Sigmoid colon (tissue), 7 donors: ENCODE measurements at places on chromosomes 6 and 20. TPM values are rescaled to one million over a fixed set of nuclear protein-coding genes. Genes with fewer than 3 reads are reported as not detected.
A peak's percentile ranks its signal among the peaks of the same experiment; 100 is the strongest.

FNDC11 gene
- total RNA-seq: 0.16 TPM

GNAS gene
- 508 TPM for total RNA-seq

PLCB1 gene
- 86.7 TPM for total RNA-seq

PLEKHG1 gene
- total RNA-seq: 8.2 TPM

DACT2 gene
- total RNA-seq: 1.1 TPM

DEK gene
- 236 TPM for total RNA-seq

BMP6 gene
- total RNA-seq: 1.5 TPM

PHACTR3 gene
- total RNA-seq: 0.33 TPM

SYNDIG1 gene
- total RNA-seq: 0.16 TPM

DUSP15 gene
- not detected for total RNA-seq

DNMT3B gene
- 0.54 TPM for total RNA-seq

CD2AP gene
- 17.7 TPM for total RNA-seq

PDE10A gene
- 7.4 TPM for total RNA-seq

ANKRD66 gene
- total RNA-seq: not detected

DZANK1 gene
- total RNA-seq: 1.9 TPM

HEY2 gene
- total RNA-seq: 1.6 TPM

AVP gene
- not detected for total RNA-seq

CFB gene
- 23.9 TPM for total RNA-seq

DNA sequence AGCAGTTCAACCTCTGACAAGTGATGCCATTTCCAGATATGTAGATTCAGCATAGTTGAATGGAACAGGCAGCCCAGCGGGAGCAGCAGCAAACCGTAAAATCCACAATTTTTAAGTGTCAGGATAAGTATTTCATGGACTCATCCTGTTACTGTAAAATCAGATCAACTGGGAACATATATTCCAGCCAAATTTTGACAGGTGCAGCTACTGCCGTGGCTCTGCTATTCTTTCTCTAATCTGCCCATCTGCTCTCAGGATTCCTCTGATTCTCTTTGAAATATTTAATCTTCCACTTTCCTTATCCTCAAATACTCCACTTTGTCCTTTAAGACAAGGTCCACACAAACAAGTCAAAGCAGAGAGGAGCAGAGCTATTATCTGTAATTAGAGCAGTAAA, 245.4 kb upstream of the ASCC3 start:
- no peak for DNase-seq

GRCh38 chr6:27862396-27863066, 49.7 kb downstream of the OR2B2 start:
- no peak for DNase-seq

DNA sequence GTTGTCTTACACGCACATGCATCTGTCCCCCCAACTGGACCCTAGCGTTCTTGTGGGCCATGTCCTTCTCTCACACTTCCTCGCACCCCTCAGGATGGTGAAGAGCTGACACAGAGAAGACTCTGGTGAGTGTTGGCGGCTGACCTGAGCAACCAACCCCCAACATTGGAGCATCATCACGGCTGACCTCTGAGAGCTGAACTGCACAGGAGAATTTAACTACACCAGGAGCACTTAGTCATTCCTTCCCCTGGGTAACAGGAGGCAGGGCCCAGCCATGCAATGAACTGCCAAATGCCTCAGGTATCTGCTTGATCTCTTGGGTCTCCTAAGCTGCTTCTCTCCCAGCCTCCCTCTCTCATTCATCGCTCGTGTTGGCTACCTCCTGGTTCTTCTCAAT, 88.5 kb downstream of the PSMG4 start:
- no peak for DNase-seq

- DNase-seq: no peak
These were observed 417.0 kb upstream of the JAG1 start for GRCh38 chr20:11090751-11091150.

GRCh38 chr6:99349171-99350141, at the start of gene FAXC:
Gene FAXC, minus strand, starts transcription at chr6:99349674. Its CDS starts 302 bp downstream, at chr6:99349372.
- DNase-seq: peak; percentile 79

DNA sequence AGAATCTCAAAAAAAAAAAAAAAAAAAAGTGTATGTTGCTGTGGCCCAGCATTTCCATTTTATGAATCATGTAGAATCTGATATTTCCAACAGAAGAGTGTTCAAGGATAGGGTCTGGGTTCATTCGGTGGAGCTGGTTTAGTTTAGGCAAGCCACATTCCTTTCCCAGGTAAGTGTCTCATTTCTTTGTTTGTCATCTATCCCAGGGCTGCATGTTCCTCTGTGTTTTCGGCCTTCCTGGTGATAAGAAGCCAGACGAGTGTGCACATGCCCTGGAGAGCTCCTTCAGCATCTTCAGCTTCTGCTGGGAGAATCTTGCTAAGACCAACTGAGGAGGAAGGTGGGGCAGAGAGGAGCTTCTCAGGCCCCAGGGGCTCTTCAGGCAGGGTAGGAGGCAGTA, 38.2 kb downstream of the NFYA start:
- DNase-seq: no peak

GRCh38 chr20:9270831-9271230, 201.9 kb downstream of the PLCB4 start:
- no peak for DNase-seq

DNA sequence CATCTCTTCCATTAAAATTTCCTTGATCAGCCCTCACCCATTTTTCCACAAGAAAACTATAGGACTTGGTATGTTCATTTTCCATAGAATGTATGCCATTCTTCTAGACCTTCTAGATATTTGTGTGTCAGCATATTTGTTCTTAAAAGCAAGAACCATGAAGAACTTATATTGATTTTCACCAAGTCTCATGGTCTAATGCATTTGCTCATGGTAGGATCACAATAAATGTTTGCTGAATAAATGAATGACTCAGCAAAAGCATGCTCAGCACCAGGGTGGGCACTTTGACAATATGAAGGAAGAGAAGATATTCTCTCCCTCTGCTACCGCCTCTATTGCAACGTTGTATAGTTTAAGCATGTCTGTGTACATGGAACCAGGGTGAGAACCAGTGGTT, 805.5 kb upstream of the SLC35B3 start:
- no peak for DNase-seq

- DNase-seq: no peak
These were observed 2.0 kb downstream of the MYB start for GRCh38 chr6:135183002-135183531.

- DNase-seq: peak; percentile 25
These were observed 9.8 kb downstream of the ULBP2 start for GRCh38 chr6:149951626-149952025.

DNA sequence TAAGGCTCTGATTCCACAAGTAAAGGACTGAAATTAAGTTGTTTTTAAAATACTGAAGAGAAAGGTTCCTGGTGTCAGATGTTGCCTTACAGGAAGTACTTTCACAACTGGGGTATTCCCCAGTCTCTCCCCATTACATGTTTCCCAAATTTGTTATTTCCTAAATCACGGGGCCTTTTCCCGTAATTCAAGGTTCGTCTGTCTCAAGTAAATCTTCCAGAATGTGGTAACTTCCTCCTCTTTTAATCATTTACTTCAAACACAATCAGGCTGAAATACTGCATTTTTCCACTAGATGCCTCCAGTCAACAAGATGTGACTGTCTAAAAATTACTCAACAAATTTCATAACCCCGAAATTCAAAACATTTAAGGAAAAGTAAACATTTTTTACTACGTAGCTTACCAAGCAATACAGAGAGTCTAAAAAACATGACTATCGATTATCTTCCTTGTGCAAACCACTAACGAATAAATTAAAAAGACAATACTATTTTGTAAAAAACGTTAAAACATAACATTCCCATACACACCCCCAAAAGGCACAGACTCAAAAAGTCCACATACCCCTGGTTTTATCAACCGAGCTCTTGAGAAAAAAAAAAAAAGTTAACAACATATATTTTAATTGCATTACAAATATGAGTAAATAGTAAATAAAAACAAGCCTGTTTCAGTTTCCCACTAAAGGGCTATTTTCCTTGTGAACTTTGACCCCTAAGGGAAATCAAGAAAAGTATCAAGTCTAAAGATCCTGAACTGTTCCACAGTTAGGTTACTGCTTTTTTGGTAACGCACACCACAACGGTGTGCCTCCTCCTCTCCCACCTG, 1.7 kb downstream of the SOD2 start:
- DNase-seq: no peak

DNA sequence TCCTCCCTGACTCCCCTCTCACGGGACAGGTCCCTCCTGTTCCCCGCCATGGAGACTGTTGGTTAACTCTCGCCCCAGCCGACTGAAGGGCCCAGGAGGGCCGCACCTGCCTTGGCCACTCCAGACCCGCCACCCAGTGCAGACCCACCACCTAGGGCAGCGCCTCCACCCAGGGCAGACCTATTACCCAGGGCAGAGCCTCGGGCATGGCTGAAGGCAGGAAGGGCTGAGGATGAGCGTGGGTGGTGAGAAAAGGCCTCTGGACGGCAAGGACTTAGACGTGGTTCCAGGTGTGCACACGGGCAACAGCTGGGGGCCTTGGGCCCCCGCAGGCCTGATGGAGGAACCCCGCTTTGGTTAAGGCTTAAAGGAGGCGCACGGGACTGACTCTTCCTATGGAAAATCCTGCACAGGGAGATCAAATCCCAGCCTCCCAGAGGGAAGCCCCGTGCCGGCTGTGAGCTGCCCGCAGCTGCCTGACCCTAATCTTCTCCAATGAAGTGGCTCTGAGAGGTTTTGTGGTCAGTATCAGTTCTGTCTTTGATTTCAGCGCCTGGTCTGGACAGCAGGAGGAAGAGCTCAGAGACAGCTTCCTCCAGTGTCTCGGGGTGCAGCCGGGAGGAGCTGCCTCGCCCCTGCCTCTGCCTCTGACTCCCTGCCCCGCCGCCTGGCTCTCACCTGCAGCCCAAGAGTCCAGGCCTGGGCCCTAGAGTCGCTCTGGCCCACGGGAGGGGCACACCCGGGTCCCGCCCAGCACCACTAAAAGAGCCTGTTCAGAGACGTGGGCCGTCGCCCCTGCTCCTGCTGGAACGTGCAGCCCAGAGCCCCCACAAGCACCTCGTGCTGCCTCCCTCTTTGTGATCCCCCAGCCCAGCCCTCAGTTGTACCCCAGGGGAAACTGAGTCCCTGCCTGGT, 12.1 kb upstream of the CHRNA4 start:
- no peak for DNase-seq

- no peak for DNase-seq
These were observed 212.0 kb upstream of the SGK1 start for GRCh38 chr6:134529921-134530320.

GRCh38 chr20:36833275-36834020, 42.5 kb upstream of the TLDC2 start:
- DNase-seq: peak; percentile 87

- no peak for DNase-seq
These were observed 80.2 kb downstream of the LRFN2 start for GRCh38 chr6:40506954-40507353.

GRCh38 chr6:41675176-41675775, 37.0 kb downstream of the MDFI start:
- DNase-seq: no peak

GRCh38 chr20:57838670-57839151, 128.9 kb upstream of the PMEPA1 start:
- no peak for DNase-seq

GRCh38 chr6:79686707-79687309, 55.7 kb downstream of the SH3BGRL2 start:
- no peak for DNase-seq

DNA sequence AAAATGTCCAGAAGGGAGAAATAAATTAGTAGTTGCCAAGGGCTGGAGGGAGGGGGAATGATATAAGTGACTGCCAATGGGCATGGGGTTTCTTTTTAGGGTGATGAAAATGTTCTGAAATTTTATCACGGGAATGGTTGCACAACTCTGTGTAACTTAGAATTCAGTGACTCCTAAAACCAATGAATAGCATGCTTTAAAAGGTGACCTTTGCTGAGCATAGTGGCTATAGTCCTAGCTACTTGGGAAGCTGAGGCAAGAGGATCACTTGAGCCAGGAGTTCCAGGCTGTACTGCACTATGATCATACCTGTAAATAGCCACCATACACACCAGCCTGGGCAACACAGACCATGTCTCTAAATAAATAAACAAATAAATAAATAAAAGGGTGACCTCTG, 109.0 kb downstream of the ATG5 start:
- no peak for DNase-seq

DNA sequence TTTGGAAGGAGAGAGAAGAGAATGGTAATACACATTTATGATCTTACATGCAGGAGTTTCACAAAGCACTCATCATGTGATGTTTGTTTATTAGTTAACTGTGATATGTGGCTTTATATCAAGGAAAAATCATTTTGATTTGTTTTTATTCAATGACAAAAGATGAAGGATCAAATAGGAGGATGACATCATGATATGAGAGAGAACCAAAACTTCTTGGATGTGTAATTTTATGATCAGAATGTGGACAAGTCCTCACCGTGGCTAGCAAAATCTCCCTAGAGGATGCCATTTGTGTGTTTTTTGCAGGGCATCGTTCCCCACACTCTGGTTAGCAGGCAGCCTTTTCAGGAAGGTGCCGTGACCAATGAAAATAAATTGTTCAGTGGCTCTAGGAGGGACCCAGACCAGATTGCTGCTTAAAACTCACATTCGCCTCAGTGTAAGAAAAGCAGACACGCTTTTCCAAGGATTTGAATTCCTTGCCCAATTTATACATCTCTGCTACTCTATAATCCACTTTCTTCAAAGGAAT, 552.7 kb downstream of the NKAIN2 start:
- no peak for DNase-seq

- DNase-seq: no peak
These were observed 38.0 kb upstream of the EEF1A1 start for GRCh38 chr6:73558624-73559398.

DNA sequence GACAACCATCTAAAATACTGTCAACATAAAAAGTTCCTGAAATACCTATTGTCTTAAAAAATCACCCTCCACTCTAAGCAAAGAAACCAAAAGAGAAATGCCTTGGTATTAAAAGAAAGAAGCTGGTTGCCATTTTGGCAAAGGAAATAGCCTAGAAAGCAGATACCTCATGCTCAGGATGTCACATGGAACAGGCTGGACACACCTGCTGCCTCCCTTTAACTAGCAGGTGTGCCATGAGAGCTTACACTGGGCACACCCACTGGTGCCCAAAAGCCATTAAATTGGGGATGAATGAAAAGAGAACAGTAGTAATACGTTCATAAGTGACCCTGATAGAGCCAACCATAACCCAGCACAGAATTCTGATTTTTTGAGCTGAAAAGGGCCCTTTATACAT, 1.5 kb downstream of the SLC23A2 start:
- no peak for DNase-seq

DNA sequence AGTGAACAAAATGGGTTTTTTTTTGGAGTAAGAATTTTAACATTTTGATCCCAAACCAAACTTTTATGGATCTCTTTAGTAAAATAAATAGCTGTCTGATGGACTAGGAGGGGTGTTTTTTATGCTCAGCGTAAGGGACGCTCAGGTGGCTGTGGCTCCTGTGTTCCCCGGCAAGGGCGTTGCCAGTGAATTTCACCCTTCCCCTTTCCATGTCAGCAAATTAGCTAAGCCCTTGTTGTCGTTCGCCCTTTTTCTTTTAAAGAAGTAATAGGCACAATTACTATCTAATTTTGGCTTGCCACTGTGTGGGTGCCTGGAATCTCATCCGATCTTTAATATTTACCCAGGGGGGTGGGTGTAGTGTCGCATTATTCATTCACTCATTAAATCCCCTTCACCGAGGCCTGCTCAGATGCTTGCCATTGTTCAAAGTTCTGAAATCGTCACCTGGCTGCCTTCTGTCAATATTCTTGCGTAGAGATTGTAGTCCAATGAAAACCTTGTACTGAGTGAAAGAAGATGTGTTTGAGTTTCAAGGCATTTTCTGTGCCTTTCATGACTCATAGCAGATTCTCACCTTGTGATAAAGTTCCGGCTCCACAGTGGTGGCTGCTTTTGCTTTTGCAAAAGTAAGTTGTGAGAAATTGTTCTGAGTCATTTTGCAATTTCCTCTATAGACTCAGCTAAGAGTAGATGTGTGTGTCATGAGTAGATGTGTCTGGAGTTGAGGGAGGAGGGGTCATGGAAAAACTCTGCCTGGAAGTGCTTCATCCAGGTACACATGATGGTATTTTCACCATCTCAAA, 40.0 kb upstream of the CLDN20 start:
- no peak for DNase-seq
